ENCODE measurements at places on chromosomes 12 and 14. TPM values are rescaled to one million over a fixed set of nuclear protein-coding genes. Genes with fewer than 3 reads are reported as not detected.
A peak's percentile ranks its signal among the peaks of the same experiment; 100 is the strongest.

GRCh38 chr12:106984588-106985137, 2.3 kb downstream of the MTERF2 start:
- DNase-seq: no peak

DNA sequence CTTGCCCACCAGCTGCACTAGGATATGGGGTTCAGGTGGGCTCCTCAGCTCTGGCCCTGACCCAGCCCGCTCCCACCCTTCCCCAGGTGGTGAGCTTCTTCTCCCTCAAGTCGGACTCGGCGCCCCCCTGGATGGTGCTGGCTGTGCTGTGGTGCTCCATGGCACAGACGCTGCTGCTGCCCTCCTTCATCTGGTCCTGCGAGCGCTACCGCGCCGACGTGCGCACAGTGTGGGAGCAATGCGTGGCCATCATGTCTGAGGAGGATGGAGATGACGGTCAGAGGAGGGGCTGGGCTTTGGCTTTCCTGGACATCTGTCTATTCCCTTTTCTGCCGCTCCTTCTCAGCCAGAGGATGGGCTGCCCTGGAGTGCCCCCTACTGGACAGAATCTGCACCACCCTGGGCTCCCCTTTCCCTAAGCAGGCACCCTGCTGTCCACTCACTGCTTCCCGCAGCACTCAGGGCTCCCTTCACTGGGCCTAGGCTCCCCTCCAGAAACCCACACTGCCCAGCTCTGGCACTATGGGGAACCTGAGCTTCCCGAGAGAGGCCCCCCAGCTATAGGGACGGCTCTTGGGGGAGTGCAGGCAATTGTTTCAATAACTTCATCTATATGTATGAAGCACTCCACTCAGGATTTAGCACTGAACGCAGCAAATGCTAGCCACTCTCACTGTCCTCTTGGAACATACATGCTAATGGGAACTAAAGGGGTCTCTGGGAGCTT, 2.6 kb upstream of the P3H3 start:
- DNase-seq: peak; percentile 85

GRCh38 chr12:109706747-109707469, 6.7 kb upstream of the FAM222A start:
- DNase-seq: no peak

DNA sequence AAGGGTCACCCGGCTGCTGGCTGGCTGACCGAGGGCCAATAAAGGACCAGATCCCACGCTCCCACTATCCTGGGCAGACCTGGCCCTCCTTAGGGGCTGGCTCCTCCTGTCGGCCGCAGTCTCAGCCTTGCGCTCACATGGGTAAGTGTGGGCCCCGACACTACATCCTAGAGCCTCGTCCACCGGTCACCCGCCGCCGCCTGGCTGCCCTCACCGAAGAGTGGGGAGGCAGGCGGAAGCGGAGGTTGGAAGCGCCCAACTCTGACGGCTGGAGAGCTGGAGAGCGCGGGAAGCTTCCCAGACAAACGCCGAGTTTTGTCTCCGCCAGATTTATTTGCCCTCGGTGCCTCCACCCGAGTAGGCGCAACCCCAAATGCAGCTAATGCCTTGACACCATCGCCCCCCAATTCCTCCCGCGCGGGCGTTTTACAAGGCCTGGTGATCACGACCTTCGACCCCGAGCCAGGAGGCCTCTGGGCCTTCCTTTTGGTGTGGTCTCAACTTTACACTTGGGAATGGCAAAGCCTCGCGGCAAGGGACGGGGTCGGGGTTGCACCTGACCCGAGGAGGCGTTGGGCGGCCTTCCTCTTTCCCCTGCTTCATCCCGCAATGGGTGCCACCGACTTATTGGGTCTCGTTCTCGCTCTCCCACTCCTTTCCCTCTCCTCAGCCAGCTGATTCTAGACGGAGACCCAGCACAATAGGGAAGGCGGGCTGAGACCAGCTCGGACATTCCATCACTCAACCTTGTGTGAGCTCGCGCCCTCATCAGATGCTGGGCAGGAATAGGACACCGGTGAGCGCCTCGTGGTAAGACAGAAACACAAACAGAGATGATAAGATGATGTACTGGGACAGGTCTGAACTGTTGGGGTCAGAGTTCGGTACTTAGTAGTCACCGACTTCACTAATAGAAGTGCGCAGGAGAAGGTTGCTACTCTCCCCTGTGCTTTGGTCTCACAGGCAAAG, 78.3 kb upstream of the ANO4 start:
- peak; percentile 4 for DNase-seq

DNA sequence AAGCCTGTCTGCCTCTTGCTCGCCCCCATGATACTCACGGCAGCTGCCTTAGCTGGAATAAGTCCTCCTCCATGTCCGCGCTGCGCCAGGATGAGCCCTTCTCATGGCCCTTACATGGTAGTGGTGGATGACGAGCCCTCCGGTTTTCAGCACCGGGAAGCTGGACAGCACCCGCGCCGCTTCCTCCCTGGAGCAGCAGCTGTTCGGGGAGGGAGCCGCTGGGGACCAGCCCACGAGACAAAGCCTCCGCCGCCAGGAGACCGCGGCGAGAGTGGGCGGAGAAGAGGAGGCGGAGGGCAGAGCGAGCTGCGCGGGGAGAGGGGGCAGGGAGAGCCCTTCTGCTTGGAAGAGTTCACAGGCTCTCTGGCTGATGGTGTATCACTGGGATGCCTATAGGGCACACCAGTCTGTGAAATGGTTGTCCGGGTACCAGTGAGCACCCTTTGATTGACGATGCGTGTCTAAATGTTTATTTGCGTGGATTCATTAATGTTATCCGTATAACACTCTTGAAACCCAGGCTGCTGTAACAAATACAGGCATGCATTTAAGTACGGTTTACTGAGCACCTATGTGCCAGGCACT, at the start of gene SVOP:
Gene SVOP, minus strand, starts transcription at position 273 of the 585 bp plus-strand sequence. Its CDS starts 200 bp downstream, at position 73.
- DNase-seq: peak; percentile 76

GRCh38 chr12:10310926-10311720, 3.5 kb downstream of the KLRD1 start:
- peak; percentile 2 for DNase-seq

DNA sequence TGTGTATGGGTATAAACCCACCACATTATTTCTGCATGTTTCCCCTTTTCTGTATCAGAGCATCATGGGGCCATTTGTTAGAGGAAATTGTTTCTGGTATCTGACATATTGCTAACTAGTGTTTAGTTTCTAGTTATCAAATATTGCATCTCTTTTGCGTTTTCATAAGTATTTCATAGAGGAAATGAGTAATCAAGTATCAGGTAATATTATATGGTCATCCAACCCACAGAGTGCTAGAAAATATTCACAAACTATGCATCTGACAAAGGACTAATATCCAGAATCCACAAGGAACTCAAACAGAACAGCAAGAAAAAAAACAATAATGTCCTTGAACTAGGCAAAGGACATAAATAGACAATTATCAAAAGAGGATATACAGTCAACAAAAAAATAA, 258.9 kb upstream of the LRIG3 start:
- no peak for DNase-seq

DNA sequence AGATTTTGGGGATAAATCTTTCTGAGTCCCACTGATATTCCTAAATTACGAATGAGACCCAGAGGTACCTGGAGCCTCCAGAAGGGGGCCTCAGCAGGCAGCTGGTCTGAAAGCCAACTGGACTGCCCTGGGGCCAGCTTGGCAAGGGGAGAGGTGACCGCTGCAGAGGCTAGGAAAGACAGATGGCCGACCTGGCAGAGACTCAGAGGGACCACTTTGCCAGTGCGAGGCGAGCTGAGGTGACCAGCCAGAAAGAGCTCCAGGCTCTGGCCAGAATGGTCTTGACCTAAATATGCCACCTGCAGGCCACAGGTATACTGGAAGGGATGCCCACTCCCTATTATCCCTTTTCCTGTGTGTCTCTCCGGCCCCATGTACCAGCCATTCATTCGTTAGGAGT, 256.8 kb upstream of the GARIN6 start:
- no peak for DNase-seq

- no peak for DNase-seq
Observed at GRCh38 chr12:54193434-54193833, 4.6 kb upstream of the SMUG1 start.

DNA sequence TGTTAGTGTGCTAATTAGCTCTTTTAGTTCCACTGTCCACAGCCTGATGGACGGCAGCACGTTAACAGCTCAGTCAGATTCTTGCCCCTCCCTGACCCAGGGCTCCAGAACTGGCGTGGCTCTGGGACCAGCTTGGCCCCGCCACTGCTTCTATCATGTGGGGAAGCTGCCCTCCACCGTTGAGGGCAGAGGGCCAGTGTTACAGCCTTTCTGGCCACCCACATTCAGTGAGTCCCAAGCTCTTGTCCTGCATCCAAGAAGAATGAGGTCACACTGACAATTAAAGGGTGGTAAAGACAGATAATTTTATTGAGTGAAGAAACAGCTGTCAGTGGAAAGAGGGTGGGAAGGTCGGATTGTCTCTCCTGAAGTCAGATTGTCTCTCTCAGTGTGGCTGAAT, 36.9 kb downstream of the BCL2L14 start:
- no peak for DNase-seq

GRCh38 chr14:60643141-60643462, 6.2 kb downstream of the SIX1 start:
- DNase-seq: no peak

GRCh38 chr12:131799828-131800593, 28.2 kb upstream of the MMP17 start:
- DNase-seq: no peak

GRCh38 chr14:57865066-57865402, 858 bp downstream of the SLC35F4 start:
- no peak for DNase-seq

GRCh38 chr14:31360919-31361662, 59.3 kb downstream of the HEATR5A start:
- DNase-seq: peak; percentile 68

GRCh38 chr14:65042296-65042695, 55.6 kb downstream of the FNTB start:
- no peak for DNase-seq

GRCh38 chr12:109926016-109926415, 25.9 kb downstream of the TCHP start:
- DNase-seq: no peak

DNA sequence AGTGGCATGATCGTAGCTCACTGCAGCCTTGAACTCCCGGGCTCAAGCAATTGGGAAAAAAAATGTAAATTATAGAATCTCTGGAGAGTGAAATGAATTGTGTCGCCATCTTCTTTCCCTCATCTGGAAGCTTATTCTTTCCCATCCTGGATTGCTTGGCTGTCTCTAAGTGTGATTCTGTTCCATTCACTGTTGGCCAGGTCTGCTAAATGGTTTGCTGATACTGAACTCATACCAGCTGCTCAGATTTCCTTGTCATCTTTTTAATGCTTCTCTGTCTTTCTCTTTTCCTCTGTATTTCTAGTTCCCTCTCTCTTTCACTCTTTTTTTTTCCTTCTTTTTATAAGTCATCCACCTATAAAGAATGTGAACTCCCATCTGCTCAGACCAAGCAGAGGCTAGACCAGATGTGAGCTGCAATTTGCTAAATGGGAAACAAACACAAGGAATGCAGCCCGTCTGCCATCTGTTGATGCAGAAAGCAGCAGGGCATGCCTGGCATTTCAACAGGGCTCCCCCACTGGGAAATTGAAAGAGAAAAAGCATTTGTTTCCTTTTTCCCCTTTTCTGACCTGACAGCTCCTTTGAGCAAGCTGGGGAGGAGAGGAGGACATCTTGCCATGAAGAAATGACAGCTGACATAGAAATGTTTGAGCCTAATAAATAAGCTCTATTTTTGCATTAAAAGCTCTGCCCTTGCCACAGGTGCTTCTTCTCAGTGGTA, 1823.6 kb upstream of the FLRT2 start:
- DNase-seq: peak; percentile 9

- DNase-seq: no peak
Observed at GRCh38 chr14:57380935-57381334, 9.5 kb upstream of the NAA30 start.

- no peak for DNase-seq
Observed at GRCh38 chr12:54134850-54135249, 53.9 kb downstream of the SMUG1 start.

GRCh38 chr14:35197015-35197414, 74.7 kb downstream of the PRORP start:
- DNase-seq: peak; percentile 64

- peak; percentile 86 for DNase-seq
Observed at GRCh38 chr14:47438650-47439140, 236.7 kb downstream of the MDGA2 start.

GRCh38 chr12:110093631-110094311, 30.4 kb upstream of the IFT81 start:
- DNase-seq: no peak

- no peak for DNase-seq
Observed at GRCh38 chr14:61761557-61761956, 663 bp upstream of the SNAPC1 start.

DNA sequence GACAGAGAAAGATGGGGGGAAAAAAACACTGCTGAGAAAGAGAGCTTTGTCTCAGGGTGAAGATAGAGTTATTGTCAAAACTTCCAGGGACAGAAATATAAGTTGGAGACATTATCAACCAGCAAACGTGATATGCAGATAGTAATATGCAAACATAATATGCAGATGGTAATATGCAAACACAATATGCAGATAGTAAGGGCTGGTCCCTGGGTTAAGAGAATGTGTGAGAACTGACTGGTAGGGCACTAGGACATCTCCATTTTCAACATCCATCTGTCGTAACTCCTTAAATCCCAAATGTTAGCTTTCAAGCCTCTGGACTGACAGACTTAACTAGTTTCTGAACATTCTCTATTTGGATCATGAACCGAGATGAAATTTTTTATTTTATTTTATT, 32.2 kb downstream of the SNRPF start:
- no peak for DNase-seq

GRCh38 chr14:95522556-95522955, 6.1 kb upstream of the SYNE3 start:
- DNase-seq: no peak

GRCh38 chr14:24888532-24888931, 161.4 kb downstream of the STXBP6 start:
- DNase-seq: no peak

DNA sequence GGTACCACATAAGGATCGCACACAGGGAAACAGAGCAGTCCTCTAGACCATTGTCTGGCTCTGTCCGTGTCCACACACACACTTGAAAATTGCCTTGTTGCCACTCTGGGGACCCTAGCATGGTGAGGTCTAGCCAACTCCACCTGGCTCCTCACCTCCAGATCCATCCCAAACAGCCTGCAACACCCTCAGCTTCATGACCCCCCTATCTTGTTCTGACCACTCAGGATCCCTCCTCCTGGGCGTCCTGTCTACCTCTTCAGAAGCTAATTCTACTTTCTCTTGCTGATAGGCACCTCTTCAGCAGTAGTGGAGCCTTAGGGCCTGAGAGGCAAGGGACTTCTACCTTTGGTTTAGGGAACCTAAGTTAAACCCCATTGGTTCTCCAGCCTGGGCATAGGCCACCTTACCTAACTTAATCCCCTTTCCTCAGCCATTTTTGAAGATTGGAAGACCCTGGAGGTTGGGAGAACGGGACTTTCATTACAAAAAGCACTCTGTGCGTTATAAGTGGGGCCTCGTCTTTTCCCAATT, 697 bp upstream of the HOXC5 start:
- DNase-seq: no peak

GRCh38 chr12:96321941-96322340, 78.3 kb downstream of the CDK17 start:
- DNase-seq: no peak

Gene RASSF9
- polyA plus RNA-seq: 0.37 TPM

Gene TAS2R42
- polyA plus RNA-seq: not detected

Gene TBC1D30
- polyA plus RNA-seq: 0.24 TPM

Gene NXPH4
- polyA plus RNA-seq: 0.30 TPM

Gene MANSC4
- polyA plus RNA-seq: not detected

Gene DDX55
- polyA plus RNA-seq: 11.2 TPM

Gene YY1
- polyA plus RNA-seq: 41.9 TPM

Gene AQP2
- not detected for polyA plus RNA-seq

Gene ESRRB
- polyA plus RNA-seq: 0.03 TPM

Gene RFLNA
- polyA plus RNA-seq: 0.03 TPM

Data from fibroblast of lung (primary cell).